ENCODE measurements at places on chromosomes 12 and 14.
A peak's percentile ranks its signal among the peaks of the same experiment; 100 is the strongest.

- no peak for DNase-seq
- no peaks in the 10 kb centered on the region for H3K27me3 ChIP-seq
- H3K4me3 ChIP-seq: peak overlapping the region; percentile 85
- H3K27ac ChIP-seq: peak overlapping the region; percentile 95
These were observed 591 bp downstream of the GXYLT1 start for GRCh38 chr12:42144158-42144407.

DNA sequence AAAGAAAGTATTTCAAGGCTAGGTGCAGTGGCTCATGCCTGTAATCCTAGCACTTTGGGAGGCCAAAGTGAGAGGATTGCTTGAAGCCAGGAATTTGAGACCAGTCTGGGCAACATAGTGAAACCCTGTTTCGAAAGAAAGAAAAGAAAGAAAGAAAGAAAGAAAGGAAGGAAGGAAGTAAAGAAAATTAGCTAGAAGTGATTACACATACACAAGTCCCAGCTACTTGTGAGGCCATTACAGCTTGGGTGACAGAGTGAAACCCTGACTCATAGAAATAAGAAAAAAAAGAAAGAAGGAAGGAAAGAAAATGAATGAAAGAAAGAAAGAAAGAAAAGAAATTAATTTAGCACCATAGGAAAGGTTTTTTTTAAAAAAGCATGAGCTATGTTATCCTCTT is 33.3 kb upstream of the PPP1CC start:
- H3K36me3 ChIP-seq: no peaks in the 10 kb centered on the region
- no peak overlapping the region for H3K4me3 ChIP-seq
- no peak overlapping the region for H3K27ac ChIP-seq

DNA sequence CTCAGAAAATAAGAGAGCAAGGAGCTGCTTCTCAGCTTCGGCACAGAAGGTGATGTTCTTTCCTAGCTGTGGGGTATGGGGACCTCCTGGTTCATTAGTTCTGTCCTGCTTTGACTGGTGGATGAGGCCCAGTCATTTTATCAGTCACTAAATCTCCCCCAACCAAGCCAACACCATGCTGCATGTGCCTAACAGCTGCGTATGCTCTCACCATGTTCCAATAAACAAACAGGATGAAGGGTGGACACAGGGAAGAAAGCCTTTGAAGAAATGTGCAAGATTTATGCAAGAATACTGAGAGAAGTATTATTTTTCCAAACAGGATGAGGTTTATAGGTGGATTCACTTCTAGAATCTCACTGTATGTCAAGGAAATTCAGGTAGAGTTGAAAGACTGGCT is 156.2 kb downstream of the TMEM132C start:
- no peaks in the 10 kb centered on the region for H3K4me1 ChIP-seq
- H3K27ac ChIP-seq: no peak overlapping the region
- no peak for DNase-seq
- H3K4me3 ChIP-seq: no peak overlapping the region
- no peaks in the 10 kb centered on the region for H3K36me3 ChIP-seq
- no peaks in the 10 kb centered on the region for H3K27me3 ChIP-seq

- H3K27me3 ChIP-seq: no peaks in the 10 kb centered on the region
- DNase-seq: no peak
- no peak overlapping the region for H3K27ac ChIP-seq
- H3K4me1 ChIP-seq: no peaks in the 10 kb centered on the region
- no peak overlapping the region for H3K4me3 ChIP-seq
- H3K36me3 ChIP-seq: no peaks in the 10 kb centered on the region
These were observed 928.6 kb downstream of the TMEM121 start for GRCh38 chr14:106455026-106455425.
